ENCODE measurements at places on chromosomes 12 and 14.

DNA sequence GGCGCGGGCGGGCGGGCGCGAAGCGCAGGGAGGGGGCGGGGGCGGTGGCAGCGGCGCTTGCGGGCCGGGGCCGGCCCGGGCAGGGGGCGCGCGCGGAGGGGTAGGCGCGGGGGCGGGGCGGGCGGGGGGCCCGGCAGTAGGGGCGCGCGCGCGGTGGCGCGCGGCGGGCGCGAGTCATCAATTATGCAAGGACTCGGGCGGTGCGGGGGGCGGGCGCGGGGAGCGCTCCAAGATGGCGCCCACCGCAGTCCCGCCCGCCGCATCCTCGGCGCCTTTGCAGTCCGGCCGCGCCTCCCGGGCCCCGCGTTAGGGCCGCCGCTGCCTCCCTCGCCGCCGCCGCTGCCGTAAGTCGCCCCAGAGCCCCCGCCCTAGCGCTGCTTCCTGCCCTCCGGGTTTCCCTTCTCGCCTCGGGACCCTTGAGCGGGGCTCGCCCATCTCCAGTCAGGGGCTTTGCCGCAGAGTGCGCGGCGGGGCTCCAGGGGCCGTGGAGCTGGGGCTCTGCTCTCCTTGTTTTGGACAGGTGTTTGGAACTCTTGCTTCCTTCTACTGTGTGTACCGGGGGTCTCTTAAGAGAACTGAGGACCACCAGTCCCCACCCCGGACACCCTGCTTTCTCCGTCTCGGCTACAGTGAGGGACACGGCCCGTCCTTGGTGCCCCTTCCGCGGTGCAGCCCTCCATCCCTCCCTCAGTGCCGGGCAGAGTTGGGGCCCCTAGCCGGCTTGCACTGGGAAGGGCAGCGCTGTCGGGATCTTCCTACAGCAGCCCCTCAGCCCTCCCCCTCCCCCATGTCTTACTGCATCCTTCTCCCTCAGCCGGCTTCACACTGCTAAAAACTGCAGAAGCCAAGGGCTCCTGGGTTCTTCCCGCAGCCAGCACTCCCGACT is at the start of gene SCN8A:
TSS of gene SCN8A (plus strand) at position 218 of the 886 bp plus-strand sequence. CDS start 71,585 bp downstream, outside the sequence.
- DNase-seq: peak; percentile 70

GRCh38 chr12:132986885-132987225 is 688 bp downstream of the ZNF26 start:
- no peak for DNase-seq

- peak; percentile 15 for DNase-seq
Measured at GRCh38 chr14:100902295-100903133, 1.0 kb downstream of the RTL1 start.

DNA sequence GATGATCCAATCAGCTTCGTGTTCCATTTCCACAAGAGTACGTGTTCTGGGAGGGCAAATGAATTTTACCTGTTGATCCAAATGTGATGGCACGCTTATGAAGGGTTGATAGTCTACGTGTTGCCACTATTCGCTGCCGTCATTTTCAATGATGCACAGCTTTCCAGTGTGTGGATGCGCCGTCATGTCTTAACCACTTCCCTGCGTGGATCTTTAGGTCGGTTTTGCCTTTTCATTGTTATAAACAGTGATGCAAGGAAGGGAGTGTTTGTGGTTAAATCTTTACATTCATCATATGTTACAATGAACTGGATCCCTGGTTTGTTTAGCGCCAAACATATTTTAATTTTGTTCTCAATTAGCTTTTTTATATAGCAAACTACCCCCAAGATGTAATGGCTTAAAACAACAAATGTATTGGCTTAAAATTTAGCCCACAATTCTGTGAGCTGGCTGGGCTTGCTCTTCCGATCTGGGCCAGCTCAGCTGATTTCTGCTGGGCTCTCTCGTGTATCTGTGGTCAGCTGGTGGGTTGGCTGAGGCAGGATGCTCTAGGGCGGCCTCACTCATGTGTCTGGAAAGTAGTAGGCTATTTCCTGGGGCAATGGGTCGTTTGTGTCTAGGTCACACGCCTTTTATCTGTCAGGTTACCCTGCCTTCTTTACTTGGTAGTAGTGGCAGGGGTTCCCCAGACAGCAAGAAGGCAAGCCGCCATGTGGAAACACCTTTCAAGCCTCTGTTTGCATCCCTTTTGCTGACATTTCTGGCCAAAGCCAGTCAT is 176.7 kb downstream of the CRADD start:
- DNase-seq: no peak

- peak; percentile 74 for DNase-seq
Measured at GRCh38 chr12:105600911-105601545, 270.5 kb downstream of the C12orf75 start.

- no peak for DNase-seq
Measured at GRCh38 chr12:48828293-48828692, 10.0 kb downstream of the CACNB3 start.

DNA sequence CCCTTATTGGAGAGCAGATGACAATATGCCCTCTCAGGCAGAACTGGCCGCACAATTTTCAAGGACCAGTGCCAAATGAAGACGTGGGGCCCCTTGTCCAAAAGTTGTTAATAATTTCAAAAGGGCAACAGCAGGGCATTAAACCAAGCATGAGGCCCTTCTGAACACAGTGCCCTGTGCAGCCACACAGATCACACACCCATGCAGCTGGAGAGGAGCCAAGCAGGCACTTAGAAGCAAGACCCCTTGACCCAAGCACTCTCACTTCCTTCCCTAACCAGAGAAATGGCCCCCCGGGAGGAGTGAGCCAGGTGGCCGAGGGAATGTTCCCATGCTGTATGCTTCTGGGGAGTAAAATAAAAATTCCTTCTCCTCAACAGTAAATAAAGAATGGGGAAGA is 114.0 kb upstream of the TMPO start:
- DNase-seq: no peak

DNA sequence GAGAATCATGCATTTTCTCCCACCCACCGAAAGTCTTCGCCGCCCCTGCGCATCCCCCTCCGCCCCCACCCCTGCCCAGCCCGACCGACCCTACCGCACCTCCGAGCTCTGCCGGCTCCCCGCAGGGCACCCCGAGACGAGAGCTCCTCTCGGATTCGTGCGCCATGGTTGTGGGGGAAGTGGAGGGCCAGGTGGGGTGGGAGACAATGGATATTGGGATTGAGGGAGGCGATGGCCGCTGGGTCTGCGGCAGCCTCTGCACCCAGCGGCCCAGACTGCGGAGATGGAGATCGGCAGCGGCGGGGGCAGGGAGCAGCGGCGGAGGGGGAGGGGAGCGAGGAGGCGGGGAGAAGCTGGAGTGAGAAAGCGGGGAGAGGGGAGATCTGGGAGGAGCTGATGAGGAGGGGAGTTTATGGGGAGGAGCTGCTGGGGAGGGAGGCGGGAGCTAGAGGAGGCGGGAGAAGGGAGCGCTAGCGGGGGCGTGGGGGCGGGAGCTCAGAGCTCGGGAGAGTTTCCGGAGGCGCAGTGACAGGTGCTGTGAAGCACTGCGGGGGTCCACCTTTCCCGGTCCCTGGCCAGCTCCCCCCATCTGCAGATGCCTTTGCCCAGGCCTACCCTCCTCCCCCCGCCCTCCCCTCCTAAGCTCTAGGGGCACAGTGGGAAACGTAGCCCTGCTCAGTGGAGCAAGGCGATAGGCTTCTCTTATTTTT is at the start of gene SALL2:
TSS of gene SALL2 (minus strand) at position 385 of the 710 bp plus-strand sequence. CDS start at position 166, 219 bp downstream.
- DNase-seq: peak; percentile 70

Measured in fibroblast of skin of right quadriceps (primary cell).